Hepatocyte (in vitro differentiated cells): ENCODE measurements at places on chromosomes 1 and 21. TPM values are rescaled to one million over a fixed set of nuclear protein-coding genes. Genes with fewer than 3 reads are reported as not detected.

DNA sequence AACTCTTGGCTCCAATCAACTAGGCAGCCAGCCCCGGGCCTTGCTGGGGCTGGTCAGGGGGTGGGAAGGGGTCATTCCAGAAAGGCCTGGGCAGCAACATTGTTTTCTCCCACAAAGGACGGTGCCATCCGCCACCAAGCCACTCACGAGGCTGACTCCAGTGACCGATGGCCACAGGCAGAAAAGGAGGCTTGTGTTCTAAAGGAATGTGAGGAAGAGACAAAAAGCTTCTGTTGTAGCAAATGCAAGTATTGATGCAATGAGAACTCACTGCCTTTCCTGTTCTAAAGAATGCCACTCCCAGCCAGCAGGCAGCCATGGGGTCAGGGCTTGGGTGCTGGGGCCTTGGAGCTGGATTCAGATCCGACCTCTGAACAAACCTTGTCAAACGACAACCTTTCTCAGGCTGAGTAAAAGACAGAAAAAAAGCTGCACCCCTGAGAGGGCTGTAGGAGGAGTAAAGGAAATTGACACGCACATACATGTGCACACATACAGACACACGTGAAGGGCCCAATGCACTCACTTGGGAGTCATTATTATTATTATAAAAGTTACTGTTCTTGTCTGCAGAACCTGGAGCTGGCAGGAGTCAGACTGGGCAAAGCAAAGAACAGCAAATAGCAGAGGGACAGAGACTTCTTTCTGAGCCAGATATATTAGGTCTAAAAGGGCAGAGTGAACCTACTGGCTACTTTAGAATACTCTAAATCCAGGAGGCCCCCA lies 13.9 kb upstream of the PRMT2 start:
- DNase-seq: no peak

DNA sequence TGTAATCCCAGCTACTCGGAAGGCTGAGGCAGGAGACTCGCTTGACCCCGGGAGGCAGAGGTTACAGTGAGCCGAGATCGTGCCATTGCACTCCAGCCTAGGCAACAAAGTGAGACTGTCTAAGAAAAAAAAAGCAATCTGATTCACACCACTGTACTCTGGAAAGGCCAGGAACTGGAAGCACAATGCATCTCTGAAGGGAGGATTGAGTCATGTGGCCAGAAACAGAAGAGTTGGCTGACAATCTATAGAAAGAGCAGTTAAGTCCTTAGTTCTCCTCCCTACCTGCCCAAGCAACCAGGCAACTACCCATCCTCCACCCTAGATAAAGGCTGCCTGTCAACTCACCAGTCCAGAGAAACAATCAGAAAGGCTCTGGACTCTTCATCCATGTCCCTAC lies 45.9 kb downstream of the PIK3R3 start:
- DNase-seq: no peak

DNA sequence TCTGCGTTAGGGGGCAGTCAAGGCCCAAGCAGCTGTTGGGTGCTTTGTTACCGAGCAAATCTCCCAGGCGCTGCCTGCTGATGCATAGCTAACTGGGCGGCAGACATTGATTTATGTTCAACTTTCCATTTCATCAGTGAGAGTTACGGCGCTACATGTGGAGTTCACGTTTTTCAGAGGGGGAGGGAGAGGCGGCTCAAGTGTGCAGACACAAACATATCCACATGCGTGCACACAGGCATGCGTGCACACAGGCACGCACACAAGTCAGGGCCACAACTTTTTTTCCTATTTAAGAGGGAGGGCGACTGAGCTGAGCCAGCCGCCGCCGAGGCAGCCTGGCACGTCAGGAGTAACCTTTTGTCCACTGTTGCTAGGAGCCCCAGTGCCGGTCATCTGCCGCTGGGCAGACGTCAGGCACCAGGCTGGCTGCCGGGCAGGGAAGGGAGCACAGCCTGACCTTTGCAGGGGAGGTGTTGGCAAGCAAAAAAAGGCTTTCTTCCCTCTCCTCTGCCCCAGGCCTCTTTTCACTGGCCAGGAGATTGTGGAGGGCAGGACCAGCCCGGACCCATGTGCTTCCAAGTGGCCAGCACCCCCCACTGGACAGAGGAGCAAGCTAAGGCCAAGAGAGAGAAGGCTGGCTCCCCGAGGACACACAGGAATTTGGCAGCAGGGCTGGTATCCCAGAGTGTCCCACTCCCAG lies 73.3 kb downstream of the MRPL37 start:
- DNase-seq: peak; percentile 89

GRCh38 chr1:218254296-218254946 lies 30.7 kb upstream of the RRP15 start:
- DNase-seq: no peak

DNA sequence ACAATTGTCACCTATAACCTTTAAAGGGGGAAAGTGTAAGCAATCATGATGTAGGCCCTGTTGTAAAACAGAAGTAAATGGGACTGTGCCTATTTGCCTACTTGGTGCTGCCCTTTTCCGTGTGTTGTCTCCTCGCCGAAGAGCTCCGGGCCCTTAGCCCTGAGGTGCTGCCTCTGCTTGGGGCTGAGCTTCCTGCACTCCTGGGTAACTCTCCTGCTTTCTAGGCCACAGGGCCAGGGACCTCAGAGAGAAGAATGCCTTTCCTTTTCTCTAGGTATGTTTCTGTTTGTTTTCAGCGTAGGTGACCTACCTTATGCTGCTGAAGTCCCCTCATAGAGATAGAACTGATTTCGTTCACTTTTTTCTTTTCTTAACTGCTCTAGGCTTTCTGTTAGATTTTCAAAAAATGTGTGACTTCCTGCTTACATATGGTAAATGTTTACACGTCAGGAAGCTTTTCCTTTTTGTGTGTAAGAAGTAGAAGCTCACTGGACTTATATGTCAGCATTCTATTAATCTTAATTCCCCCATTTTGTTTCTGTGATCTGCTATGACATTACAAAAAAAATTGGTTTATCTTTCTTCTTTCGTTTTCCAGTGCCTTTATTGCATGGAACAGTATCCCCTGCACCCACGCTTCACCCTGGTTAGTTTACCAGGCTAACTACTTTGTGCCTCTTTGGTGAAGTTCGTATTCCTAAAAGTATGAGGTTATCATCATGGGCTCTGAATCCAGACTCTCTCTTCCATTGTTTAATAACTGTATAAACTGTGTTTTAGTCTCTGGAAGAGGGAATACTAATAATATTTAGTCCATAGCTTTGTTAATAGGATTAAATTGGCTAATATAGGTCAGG lies 61.7 kb downstream of the ITSN1 start:
- DNase-seq: peak; percentile 20

GRCh38 chr1:33818071-33818470 lies 45.8 kb upstream of the HMGB4 start:
- no peak for DNase-seq

- DNase-seq: no peak
These were observed 5.2 kb upstream of the BACH1 start for GRCh38 chr21:29293495-29293894.

- no peak for DNase-seq
These were observed 17.1 kb upstream of the SRP9 start for GRCh38 chr1:225760531-225760930.

The CCDC181 gene
- total RNA-seq: 0.52 and 1.3 TPM in 2 replicates

The PRAMEF10 gene
- not detected in 2 replicates for total RNA-seq

The FMO1 gene
- total RNA-seq: 71.2 and 79.6 TPM in 2 replicates

The SH2D2A gene
- total RNA-seq: 0.60 and 2.6 TPM in 2 replicates

The LAX1 gene
- total RNA-seq: not detected in 2 replicates

The OR2T8 gene
- total RNA-seq: not detected in 2 replicates

The CDKN2C gene
- total RNA-seq: 2.8 and 4.5 TPM in 2 replicates

The ATP6V1G3 gene
- not detected in 2 replicates for total RNA-seq

The MCOLN2 gene
- total RNA-seq: 0.63 and 1.2 TPM in 2 replicates

The MATN1 gene
- total RNA-seq: 0.47 and 2.0 TPM in 2 replicates

The SKI gene
- 17.1 and 21.9 TPM in 2 replicates for total RNA-seq
